NCI-H1048 (cell line): ENCODE measurements at places on chromosomes 2 and 18.

GRCh38 chr2:158042245-158042644, 59.4 kb upstream of the UPP2 start:
- DNase-seq = no peak

- DNase-seq = no peak
Measured at GRCh38 chr2:145226901-145227300, 707.0 kb upstream of the ZEB2 start.

DNA sequence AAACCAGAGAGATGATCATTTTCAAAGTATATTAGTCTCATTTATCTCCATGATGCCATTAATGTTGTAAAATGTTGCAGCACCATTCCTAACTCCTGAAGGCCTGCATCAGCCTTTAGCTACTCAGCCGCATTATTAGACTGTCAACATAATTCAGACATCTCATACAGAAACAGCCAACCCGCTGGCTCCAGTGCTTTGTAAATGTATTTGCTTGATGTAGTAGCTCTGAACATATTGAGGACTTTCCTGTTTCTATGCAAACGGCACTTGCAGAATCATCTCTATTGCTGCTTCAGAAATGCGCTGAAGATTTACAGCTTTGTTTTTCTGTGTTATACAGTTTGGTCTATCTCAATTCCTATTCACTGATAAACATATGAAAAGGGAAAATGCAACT, 372.2 kb downstream of the DSEL start:
- no peak for DNase-seq

DNA sequence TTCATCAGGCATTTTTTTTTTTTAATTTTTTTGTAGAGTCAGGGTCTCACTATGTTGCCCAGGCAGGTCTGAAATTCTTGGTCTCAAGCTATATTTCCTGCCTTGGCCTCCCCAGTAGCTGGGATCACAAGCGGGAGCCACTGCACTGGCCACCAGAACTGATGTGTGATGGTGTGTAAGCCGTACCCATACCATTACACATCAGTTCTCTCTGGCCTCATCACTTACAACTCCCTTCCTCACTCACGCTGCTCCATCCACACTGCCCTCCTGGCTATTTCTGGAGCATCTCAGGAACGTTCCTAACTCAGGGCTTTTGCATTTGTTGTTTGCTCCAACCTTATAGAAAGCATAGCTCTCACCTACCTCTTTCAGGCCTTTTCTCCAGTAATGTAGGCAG, 834.5 kb upstream of the ID2 start:
- no peak for DNase-seq

DNA sequence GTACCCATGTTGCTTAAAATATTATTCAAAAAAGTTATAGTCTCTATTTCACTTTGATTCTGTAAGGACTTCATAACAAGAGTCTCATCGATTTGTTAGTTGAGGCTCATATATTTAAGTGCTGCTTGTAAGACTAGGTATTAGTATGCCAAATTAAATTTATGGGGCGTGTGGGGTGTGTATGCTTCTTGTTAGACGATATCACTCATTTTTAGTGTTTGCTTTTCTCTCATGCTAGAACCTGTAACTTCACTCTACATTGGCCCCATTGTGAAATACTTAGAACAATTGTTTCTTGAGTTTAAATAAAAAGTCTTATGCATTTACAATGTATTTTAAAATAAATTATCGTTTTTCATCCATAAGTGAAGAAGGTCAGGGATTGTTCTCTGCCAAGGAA, 63.6 kb downstream of the CTNNA2 start:
- DNase-seq = no peak
